ENCODE measurements at places on chromosomes 6 and 20.

GRCh38 chr20:3866464-3866863 lies 19.8 kb downstream of the MAVS start:
- no peak for DNase-seq

DNA sequence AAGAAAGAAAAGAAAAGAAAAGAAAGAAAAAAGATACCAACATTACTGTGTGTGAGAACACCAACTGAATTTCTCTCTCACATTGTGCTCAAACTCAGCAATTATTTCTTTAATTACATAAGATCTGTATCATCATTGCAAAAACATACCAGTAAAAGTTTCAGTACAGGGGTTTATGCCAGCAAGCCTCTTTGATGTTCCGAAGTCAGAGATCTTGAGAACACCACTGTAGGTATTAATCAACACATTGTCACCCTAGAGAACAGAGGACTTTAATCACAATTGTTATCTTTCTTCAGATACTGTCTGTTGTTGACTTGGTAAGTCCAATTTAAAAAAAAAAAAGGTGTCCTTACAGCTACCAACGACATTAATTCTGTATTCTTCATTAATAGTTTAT lies 60.9 kb upstream of the MAP7 start:
- DNase-seq: no peak

DNA sequence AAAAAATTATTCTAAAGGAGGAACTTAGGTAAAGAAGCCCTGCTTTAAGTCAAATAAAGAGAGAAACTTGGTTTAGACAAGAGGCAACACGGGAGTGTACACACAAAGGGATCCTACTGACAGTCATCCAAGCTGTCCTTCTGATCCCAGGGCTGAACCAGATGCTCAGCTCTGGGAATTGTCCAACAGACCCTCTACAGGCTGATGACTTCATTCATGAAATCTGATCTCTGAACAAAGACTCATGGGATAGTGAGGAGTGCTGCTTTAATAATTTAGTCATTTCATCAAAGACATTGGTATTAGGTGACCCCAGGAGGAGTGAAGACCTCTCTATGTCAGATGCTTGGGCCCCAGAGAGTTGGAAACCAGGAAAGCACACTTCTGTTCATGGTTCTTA lies 65.6 kb upstream of the ARMH2 start:
- DNase-seq: peak; percentile 28

DNA sequence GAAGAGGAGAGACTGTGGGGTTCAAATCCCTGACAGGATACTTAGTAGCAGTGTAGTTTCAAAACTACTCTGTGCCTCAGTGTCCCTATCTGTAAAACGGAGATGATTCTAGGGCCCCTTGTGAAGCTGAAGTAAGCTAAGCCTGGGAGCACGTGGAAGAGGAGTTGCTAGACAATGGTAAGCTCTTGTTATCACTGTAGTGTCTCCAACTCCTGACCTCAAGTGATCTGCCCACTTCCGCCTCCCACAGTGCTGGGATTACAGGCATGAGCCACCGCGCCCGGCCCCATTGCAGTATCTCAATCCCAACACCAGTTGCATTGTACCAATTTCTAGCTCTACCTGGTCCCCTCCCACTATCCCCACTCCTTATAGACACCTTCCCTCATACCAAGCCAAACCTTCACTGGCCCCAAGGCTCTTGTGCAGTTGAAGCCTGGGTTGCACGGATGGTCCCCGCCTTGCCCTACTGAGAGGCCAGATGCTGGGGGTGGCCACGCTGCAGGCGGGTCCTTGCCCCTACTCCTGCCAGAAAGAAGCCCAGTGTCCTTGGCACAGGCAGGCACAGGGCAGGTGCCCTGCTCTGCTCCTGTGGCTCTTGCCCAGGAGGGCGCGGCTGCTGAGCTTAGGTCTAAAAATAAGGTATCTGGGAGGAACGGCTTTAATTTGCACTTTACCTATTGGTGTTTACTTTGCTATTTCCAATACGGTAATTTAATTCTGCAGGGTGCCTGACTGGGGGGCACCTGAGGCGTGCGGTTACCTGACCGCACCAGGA lies 118.1 kb downstream of the VEGFA start:
- DNase-seq: no peak

GRCh38 chr20:5156675-5157448 lies 30.1 kb downstream of the CDS2 start:
- peak; percentile 48 for DNase-seq

- DNase-seq: peak; percentile 37
Observed at GRCh38 chr6:80197474-80197873, 91.0 kb downstream of the BCKDHB start.

DNA sequence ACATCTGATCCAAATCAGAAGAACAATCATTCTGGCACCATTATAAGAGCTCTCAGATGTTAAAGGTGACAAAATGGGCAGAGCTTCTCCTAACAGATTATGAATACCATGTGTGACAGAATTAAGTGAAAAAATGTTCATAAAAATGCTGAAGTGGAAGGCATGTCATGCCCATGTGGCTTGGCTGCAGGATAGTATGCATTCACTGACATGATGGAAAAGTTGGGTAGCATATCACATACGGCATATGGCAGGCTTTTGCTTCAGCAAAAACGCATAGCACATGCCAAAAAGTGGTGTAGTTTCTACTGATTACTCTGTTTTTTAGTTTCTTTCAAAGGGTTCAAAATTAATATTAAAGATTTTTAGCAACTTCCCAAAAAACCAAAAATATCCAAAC lies 731.5 kb upstream of the EPHA7 start:
- no peak for DNase-seq

- no peak for DNase-seq
Observed at GRCh38 chr20:58196402-58197184, 31.9 kb downstream of the ANKRD60 start.

DNA sequence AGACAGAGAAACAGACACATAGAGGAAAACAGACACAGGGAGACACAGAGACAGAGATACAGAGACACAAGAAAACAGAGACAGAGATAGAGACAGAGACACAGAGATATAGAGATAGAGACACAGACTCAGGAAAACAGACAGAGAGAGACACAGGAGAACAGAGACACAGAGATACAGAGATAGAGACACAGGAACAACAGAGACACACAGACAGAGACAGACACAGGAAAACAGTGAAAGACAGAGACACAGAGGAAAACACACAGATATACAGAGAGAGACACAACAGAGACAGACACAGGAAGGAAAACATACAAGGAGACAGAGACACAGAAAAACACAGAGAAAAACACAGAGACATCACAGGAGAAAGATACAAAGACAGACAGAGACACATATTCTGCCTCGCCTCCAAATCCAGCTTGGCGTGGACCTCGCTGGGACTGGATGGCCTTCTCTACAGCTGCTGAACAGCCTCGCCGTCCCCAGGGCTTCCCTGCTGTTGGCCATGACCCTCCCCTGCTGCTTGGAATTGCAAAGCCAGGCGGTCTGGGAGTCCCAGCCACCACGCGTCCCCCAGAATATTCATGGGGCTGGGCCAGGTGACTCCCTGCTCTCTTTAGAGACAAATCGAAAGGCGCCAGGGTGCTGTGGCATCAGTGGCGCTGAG lies 36.8 kb downstream of the NTSR1 start:
- no peak for DNase-seq

DNA sequence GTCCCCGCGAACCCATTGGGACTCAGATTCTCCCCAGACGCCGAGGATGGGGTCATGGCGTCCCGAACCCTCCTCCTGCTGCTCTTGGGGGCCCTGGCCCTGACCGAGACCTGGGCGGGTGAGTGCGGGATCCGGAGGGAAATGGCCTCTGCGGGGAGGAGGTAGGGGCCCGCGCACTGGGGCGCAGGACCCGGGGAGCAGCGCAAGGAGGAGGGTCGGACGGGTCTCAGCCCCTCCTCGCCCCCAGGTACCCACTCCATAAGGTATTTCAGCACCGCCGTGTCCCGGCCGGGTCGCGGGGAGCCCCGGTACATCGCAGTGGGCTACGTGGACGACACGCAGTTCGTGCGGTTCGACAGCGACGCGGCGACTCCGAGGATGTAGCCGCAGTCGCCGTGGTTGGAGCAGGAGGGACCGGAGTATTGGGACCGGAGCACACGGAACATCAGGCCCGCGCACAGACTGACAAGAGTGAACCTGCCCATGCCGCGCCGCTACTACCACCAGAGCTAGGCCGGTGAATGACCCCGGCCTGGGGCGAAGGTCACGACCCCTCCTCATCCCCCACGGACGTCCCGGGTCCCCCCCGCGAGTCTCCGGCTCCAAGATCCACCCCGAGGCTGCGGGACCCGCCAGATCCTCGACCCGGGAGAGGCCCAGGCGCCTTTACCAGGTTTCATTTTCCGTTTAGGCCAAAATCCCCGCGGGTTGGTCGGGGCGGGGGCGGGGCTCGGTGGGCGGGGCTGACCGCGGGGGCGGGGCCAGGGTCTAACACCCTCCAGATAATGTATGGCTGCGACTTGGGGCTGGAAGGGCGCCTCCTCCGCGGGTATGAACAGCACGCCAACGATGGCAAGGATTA lies 15.7 kb upstream of the HLA-A start:
- peak; percentile 50 for DNase-seq

- DNase-seq: peak; percentile 4
Observed at GRCh38 chr6:54515013-54515412, 206.8 kb downstream of the TINAG start.
